ENCODE measurements at places on chromosomes 16 and 17. TPM values are rescaled to one million over a fixed set of nuclear protein-coding genes. Genes with fewer than 3 reads are reported as not detected.

SLC6A2 gene
- total RNA-seq, result not detected

KRTAP4-5 gene
- total RNA-seq, result not detected

PKMYT1 gene
- 77.1 TPM for total RNA-seq

GGA2 gene
- total RNA-seq, result 106 TPM

ANKRD40 gene
- total RNA-seq, result 21.7 TPM

RBFOX1 gene
- total RNA-seq, result not detected

NFAT5 gene
- 21.4 TPM for total RNA-seq

SMIM36 gene
- total RNA-seq, result not detected

MRC2 gene
- total RNA-seq, result 0.87 TPM

ALOXE3 gene
- not detected for total RNA-seq

GRCh38 chr16:24045641-24046040 is 209.9 kb downstream of the PRKCB start:
- no peak for DNase-seq
- H3K4me1 ChIP-seq, result no peaks in the 10 kb centered on the region
- H3K36me3 ChIP-seq, result peaks cover 10% of the 10 kb centered on the region
- H3K27ac ChIP-seq, result no peak overlapping the region
- no peaks in the 10 kb centered on the region for H3K27me3 ChIP-seq

- no peaks in the 10 kb centered on the region for H3K36me3 ChIP-seq
- no peaks in the 10 kb centered on the region for H3K4me1 ChIP-seq
- H3K27me3 ChIP-seq, result no peaks in the 10 kb centered on the region
- H3K4me3 ChIP-seq, result no peak overlapping the region
These were observed 83.5 kb upstream of the DNAJA2 start for GRCh38 chr16:47056688-47057629.

GRCh38 chr17:47851764-47852112 is 775 bp upstream of the SP6 start:
- no peak overlapping the region for H3K27ac ChIP-seq
- no peak overlapping the region for H3K4me3 ChIP-seq
- H3K27me3 ChIP-seq, result peaks cover 25% of the 10 kb centered on the region
- no peaks in the 10 kb centered on the region for H3K36me3 ChIP-seq

GRCh38 chr16:87343753-87344050 is 26.5 kb upstream of the C16orf95 start:
- H3K4me1 ChIP-seq, result no peaks in the 10 kb centered on the region
- no peaks in the 10 kb centered on the region for H3K27me3 ChIP-seq
- no peak overlapping the region for H3K27ac ChIP-seq
- DNase-seq, result no peak
- H3K4me3 ChIP-seq, result no peak overlapping the region

DNA sequence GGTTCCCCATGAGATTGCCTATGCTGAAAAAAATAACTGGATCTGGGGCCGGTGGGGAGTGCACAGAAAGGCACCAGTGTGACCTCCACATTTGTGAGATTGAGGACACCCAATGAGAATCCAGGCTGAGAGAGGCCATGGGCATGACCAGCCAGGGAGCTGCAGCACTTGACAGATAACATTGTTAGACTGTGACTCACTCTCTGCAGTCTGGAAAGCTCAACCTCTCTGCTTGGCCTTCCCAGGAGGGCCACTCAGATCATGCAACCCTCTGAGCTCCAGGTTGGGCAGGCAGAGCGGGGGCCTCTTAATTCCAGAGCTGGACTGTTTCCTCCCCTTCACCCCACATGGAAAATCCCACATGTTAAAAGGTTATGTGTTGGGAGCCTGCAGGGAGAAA is 30.1 kb downstream of the FZD2 start:
- no peaks in the 10 kb centered on the region for H3K36me3 ChIP-seq
- no peaks in the 10 kb centered on the region for H3K4me1 ChIP-seq
- no peaks in the 10 kb centered on the region for H3K27me3 ChIP-seq
- no peak for DNase-seq
- H3K4me3 ChIP-seq, result no peak overlapping the region

DNA sequence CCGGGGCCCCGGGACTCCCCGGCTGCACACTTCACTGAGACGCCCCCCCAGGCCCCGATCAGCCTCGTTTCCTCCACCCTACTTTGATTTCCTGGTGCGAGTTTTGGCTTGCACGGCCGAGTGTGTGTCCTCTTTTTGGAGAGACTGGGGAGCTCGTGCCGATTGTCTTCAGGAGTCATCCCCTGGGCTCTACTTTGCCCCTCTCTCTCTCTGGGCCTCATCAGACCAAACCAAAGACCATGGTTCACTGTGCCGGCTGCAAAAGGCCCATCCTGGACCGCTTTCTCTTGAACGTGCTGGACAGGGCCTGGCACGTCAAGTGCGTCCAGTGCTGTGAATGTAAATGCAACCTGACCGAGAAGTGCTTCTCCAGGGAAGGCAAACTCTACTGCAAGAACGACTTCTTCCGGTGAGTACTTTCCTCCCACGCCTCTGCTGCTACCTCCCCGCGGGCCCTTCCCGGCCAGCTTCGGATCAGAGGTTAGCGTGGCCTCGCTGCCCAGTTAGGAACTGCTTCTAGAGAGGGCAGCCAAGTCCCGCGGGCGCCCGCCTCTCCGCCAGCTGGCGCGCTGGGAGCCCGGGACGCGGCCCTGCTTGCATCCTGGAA is 787 bp downstream of the LHX1 start:
- no peaks in the 10 kb centered on the region for H3K4me1 ChIP-seq
- no peak for DNase-seq
- H3K36me3 ChIP-seq, result no peaks in the 10 kb centered on the region
- H3K4me3 ChIP-seq, result no peak overlapping the region

- H3K4me3 ChIP-seq, result no peak overlapping the region
- no peak for DNase-seq
- no peaks in the 10 kb centered on the region for H3K27me3 ChIP-seq
- H3K4me1 ChIP-seq, result 0 out of 2 replicates have a peak, but pooled peaks cover 4% of the 10 kb centered on the region
- H3K27ac ChIP-seq, result no peak overlapping the region
These were observed 9.7 kb upstream of the SPATA32 start for GRCh38 chr17:45271603-45272002.

- H3K4me1 ChIP-seq, result no peaks in the 10 kb centered on the region
- DNase-seq, result no peak
- H3K36me3 ChIP-seq, result no peaks in the 10 kb centered on the region
- no peak overlapping the region for H3K4me3 ChIP-seq
- H3K27ac ChIP-seq, result no peak overlapping the region
These were observed 30.0 kb upstream of the PRSS54 start for GRCh38 chr16:58324792-58325191.

DNA sequence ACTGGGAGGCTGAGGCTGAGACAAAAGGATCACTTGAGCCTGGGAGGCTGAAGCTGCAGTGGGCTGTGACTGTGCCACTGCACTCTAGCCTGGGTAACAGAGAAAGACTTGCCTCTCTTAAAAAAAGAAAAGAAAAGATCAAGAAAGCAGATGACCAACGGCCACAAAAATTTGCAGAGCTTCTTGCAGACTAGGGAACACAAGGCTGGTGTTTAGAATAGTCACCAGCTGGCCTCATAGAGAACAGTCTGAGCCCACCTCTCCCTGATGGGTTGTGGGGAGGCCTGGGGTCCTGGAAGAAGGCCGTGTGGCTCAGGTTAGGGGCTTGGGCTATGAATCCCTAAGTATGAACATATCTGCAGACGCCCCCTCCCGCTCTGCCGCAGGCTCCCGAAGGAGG is 73.7 kb upstream of the MED9 start:
- no peaks in the 10 kb centered on the region for H3K36me3 ChIP-seq
- H3K4me3 ChIP-seq, result no peak overlapping the region
- H3K27me3 ChIP-seq, result peaks cover 4% of the 10 kb centered on the region
- no peak for DNase-seq
- H3K27ac ChIP-seq, result no peak overlapping the region

DNA sequence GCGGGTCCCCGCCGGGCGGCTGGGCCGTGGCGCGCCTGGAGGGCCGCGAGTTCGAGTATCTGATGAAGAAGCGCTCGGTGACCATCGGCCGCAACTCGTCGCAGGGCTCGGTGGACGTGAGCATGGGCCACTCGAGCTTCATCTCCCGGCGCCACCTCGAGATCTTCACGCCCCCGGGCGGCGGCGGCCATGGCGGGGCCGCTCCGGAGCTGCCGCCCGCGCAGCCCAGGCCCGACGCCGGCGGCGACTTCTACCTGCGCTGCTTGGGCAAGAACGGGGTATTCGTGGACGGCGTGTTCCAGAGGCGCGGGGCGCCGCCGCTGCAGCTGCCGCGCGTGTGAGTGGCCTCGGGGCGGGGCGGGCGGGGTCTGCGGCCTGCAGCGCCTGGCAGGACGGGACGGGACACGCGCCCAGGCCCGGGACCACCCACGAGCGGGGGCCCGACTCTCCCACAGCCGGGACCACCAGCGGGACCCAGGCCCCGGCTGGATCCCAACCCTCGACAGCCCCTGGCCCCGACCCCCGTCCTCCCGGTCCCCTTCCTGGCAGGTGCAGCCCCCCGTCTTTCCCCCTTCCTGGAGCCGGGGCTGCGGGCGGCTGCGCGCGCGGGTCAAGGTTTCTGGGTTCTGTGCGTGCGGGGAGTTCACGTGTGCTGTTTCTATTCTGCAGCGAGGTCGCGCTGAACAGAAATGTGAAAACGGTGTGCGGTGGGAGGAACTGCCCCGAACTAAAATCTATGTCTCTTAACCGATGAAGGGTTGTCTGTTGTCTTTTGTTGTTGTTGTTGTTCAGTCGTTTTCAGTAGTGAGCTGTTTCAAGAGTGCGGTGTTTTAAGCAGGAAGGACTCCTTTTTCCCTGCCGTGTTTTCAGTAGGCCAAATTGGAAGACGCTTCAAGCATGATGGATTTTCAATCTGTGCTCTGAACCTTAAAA is 705 bp downstream of the FOXK2 start:
- H3K4me3 ChIP-seq, result peak overlapping the region; percentile 71
- no peaks in the 10 kb centered on the region for H3K27me3 ChIP-seq
- no peak for DNase-seq
- H3K4me1 ChIP-seq, result peaks cover 7% of the 10 kb centered on the region
- H3K27ac ChIP-seq, result peak overlapping the region; percentile 62
- peaks cover 7% of the 10 kb centered on the region for H3K36me3 ChIP-seq

GRCh38 chr17:58268774-58269556 is 11.8 kb downstream of the MPO start:
- no peak overlapping the region for H3K27ac ChIP-seq
- H3K4me1 ChIP-seq, result no peaks in the 10 kb centered on the region
- no peak for DNase-seq
- H3K4me3 ChIP-seq, result no peak overlapping the region
- no peaks in the 10 kb centered on the region for H3K27me3 ChIP-seq

GRCh38 chr16:47599512-47599911 is 138.4 kb downstream of the PHKB start:
- H3K27me3 ChIP-seq, result no peaks in the 10 kb centered on the region
- no peaks in the 10 kb centered on the region for H3K36me3 ChIP-seq
- no peak overlapping the region for H3K4me3 ChIP-seq
- DNase-seq, result peak; percentile 28
- H3K4me1 ChIP-seq, result no peaks in the 10 kb centered on the region

GRCh38 chr16:69922200-69922599 is 28.9 kb upstream of the CLEC18A start:
- no peaks in the 10 kb centered on the region for H3K36me3 ChIP-seq
- no peak overlapping the region for H3K4me3 ChIP-seq
- H3K4me1 ChIP-seq, result no peaks in the 10 kb centered on the region
- H3K27me3 ChIP-seq, result no peaks in the 10 kb centered on the region
- no peak overlapping the region for H3K27ac ChIP-seq

DNA sequence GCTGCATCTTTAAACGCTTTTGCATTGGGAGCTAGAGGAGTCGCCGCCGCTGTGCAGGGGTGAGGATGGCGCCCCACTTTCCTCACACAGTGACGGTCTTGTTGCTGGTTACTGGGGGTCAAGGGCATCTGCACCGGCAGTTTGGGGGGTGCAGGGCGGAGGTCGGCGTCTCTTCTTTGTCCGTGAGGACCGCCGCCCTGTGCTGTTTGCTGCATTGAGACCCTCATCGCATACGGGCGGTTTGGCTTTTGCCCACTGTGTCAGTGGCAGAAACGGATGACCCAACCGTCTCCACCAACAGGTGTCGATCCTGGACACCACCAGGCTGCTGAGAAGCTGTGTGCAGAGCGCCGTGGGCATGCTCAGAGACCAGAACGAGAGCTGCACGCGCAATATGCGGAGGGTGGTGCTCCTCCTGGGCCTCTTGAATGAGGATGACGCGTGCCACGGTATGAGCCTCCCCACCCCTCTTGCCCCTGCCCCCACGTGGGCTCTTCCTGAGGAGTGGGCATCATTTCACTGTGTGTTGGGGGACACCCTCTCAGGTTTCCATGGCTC is 61.2 kb upstream of the ENDOV start:
- H3K4me1 ChIP-seq, result no peaks in the 10 kb centered on the region
- H3K27me3 ChIP-seq, result no peaks in the 10 kb centered on the region
- H3K27ac ChIP-seq, result no peak overlapping the region
- DNase-seq, result no peak
- H3K36me3 ChIP-seq, result peaks cover 46% of the 10 kb centered on the region

GRCh38 chr16:346587-346986 is 5.9 kb downstream of the AXIN1 start:
- no peaks in the 10 kb centered on the region for H3K27me3 ChIP-seq
- peaks cover 21% of the 10 kb centered on the region for H3K4me1 ChIP-seq
- DNase-seq, result no peak
- H3K27ac ChIP-seq, result no peak overlapping the region
- no peak overlapping the region for H3K4me3 ChIP-seq
- peaks cover 6% of the 10 kb centered on the region for H3K36me3 ChIP-seq

GRCh38 chr17:29140631-29141513 is 39.3 kb downstream of the MYO18A start:
- peak overlapping the region; percentile 81 for H3K4me3 ChIP-seq
- H3K4me1 ChIP-seq, result peaks cover 37% of the 10 kb centered on the region
- H3K36me3 ChIP-seq, result no peaks in the 10 kb centered on the region
- H3K27ac ChIP-seq, result peak overlapping the region; percentile 76
- no peak for DNase-seq

GRCh38 chr17:78368854-78369495 is 9.1 kb upstream of the SOCS3 start:
- peaks cover 22% of the 10 kb centered on the region for H3K4me1 ChIP-seq
- H3K27me3 ChIP-seq, result no peaks in the 10 kb centered on the region
- no peak overlapping the region for H3K4me3 ChIP-seq

DNA sequence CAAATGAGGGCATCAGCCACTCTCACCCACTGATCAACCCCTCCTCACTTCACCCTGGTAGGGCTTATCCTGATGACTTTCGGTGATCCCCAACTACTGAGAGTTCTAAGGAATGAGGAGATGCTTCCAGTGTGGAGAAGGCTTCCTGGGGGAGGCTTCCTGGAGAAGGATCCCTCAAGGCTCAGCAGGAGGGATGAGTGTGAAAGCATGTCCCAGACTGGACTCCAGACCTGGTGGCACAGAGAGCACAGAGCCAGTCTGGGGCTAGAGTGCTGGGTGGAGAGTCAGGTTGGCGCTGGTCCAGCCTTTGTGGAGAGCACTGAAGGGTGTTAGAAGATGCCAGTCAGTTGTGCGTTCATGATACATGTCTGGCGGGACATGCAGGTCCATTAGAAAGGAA is 53.7 kb downstream of the PLD6 start:
- H3K27me3 ChIP-seq, result no peaks in the 10 kb centered on the region
- peaks cover 14% of the 10 kb centered on the region for H3K4me1 ChIP-seq
- DNase-seq, result no peak
- H3K4me3 ChIP-seq, result no peak overlapping the region
- peaks cover 19% of the 10 kb centered on the region for H3K36me3 ChIP-seq
- no peak overlapping the region for H3K27ac ChIP-seq
